Muscle of arm (tissue), 14 donors: ENCODE measurements at places on chromosomes 2 and 18. TPM values are rescaled to one million over a fixed set of nuclear protein-coding genes. Genes with fewer than 3 reads are reported as not detected.

The MRPS9 gene
- polyA plus RNA-seq: 33.1 TPM

The KLHL41 gene
- polyA plus RNA-seq: 3,513 TPM

The CHST10 gene
- 11.5 TPM for polyA plus RNA-seq

DNA sequence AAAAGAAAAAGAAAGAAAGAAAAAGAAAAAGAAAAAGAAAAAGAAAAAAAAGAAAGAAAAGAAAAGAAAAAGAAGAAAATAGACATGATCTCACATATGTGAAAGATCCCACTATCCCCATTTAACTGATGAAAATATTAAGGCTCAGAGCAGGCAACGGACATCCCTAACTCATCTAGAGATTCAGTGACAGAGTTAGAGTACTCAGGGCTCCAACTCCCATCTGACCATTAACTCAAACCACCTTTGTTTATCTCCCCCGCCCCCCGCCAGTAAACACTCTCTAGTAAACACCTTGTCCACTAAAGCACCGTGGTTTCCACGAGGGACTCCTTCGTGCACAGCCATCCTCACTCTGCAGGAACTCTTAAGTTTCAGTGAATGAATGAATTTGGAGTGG lies 142.9 kb downstream of the TGIF1 start:
- no peak for DNase-seq
